ENCODE measurements at places on chromosomes 4 and X. TPM values are rescaled to one million over a fixed set of nuclear protein-coding genes. Genes with fewer than 3 reads are reported as not detected.

- no peak for DNase-seq
These were observed 110.4 kb downstream of the SLIT2 start for GRCh38 chr4:20362148-20362547.

GRCh38 chr4:188955066-188955465 is 815.8 kb downstream of the TRIML1 start:
- no peak for DNase-seq

Gene AMTN
- total RNA-seq: not detected

Gene ACSL1
- 25.4 TPM for total RNA-seq

- no peak for DNase-seq
These were observed 301.7 kb downstream of the ADGRL3 start for GRCh38 chr4:61501812-61502211.

- no peak for DNase-seq
These were observed 36.4 kb upstream of the AFAP1 start for GRCh38 chr4:7976025-7976424.

DNA sequence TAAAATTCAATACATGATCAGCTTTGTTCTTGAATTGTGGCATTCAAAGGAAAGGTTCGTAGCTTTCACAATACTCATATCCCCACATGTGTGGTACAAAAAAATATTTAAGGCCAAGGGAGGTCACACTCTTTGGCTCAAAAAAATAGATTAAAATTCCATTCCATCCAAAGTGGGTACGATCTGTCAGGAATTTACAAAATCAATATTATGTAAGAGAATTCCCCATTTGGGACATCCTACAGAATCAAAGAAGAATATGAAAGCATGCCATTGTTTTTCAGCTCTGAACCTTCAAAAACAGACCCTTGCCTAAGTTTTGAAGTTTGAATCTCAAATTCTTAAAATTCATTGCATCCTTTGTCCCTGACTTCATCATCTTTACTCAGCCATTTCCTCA is 85.8 kb downstream of the MID1 start:
- no peak for DNase-seq

DNA sequence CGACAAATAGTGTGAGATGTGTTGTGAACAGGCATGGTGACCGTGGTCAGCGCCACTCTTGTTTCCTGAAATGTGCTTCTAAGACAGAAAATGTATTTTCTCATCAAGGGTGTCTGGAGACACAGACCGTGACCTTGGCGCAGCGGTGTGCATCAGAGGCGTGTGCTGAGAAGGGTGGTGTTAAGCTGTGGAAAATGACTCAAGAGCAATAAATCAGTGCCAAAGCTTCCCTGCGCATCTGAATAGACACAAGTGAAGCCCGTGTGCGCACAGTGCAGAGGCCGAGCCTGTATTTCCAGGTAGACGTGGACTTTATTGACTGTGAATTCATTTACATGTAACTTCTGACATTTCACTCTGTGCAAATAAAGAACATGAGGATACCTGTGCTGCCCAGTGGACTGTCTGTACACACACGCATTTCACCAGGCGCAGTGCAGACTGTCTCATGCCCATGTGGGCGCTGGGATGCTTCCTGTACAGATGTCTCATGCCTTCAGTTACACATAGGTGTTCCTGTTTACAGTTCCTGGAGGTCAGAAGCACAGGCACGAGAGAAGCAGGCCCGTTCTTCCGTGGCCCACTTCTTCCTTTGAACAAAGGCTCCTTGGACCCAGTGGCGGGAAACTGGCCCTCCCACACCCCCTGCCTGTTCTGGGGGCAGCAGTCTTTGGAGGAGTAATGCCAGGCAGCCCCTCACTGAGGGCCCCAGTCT is 31.9 kb downstream of the NSG1 start:
- no peak for DNase-seq

DNA sequence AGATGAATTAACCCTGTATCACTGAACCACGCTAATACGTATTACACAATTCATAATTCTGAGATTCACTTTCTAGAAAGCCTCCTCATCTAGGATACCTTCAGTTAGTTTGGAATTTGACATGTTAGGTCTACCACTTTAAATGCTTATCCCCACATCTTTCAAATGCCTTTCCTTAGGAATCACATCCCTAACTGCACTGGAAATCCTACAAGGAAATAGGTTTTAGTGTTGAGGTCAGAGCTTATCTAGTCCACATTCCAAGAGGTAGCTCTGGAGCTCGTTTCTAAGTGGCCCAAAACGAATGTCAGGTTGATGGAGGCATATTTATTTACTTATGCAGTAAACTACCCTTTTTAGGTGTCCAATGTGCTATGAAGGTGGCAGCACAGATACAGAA is 18.0 kb downstream of the PDHA1 start:
- DNase-seq: no peak

- no peak for DNase-seq
These were observed 13.0 kb downstream of the TMEM164 start for GRCh38 chrX:110015915-110016314.

DNA sequence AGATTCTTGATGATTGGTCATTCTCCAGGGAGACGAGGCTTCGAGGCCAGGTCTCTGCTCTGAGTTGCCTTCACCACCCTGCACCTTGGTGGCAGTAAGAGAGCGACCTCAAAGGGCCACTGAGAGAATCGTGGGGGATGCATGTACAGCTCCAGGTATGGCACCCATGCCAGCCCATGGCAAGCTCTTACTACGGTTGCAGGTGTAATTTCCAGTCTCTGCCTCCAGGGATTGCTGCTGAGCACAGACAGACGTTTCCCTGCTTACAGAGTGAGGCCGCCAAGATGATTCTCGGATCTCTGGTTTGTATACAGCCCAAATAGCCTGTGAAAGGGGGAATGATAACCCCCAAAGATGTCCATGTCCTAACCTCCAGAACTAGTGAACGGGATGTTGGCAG is 16.3 kb upstream of the DRD5 start:
- DNase-seq: no peak

Gene FAM9B
- total RNA-seq: not detected

Gene NSD2
- 152 TPM for total RNA-seq

DNA sequence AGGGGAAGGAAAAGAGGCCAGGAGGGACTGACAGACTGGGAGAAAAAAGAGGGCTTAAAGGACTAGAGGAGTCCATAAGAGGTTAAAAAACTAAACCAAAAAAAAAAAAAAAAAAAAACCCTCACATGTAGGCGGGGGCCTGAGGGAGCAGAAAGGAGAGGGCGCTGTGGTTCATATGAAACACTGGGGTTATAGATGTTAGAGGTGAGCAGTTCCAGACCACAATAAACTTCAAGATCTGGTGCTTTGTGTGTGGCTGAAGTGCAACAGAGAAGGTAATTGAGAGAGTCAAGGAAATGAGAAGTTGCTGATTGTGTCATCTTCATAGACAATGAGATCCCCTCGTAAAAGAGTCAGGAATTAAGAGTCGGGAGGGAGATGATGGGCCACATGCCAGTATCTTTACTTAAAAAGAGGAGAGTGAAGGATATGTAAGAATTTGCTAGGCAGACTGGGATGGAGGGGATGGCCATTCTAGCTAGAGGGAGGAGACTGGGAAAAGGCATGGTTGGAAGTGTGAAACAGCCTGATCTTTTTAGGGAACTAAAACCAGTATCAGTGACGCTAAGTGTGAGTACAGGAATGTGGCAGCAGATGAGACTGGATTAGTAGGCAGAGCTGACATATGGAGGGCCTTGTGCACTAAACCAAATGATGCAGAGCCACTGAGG is 18.4 kb upstream of the OGT start:
- no peak for DNase-seq

DNA sequence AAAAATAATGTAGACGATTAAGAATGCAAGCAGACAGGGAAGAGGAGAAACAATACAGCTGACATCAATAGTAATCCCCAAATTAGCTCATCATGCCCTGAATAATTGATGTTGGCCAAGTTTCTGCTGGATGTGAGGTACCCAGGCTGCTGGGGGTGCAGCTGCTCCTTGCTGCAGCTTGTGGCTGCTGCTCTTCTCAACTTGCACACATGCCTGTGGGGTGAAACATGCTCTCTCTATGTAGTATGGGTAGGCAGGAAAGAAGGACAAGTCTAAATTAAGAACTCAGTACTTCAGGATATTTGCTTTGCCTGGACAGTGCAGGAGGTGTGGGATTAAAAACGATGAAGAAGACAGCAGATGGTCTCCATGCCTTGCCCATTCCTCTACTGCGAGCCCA is 16.7 kb downstream of the EDA2R start:
- DNase-seq: no peak

- DNase-seq: no peak
These were observed 161.9 kb downstream of the PHF8 start for GRCh38 chrX:53882331-53882730.

DNA sequence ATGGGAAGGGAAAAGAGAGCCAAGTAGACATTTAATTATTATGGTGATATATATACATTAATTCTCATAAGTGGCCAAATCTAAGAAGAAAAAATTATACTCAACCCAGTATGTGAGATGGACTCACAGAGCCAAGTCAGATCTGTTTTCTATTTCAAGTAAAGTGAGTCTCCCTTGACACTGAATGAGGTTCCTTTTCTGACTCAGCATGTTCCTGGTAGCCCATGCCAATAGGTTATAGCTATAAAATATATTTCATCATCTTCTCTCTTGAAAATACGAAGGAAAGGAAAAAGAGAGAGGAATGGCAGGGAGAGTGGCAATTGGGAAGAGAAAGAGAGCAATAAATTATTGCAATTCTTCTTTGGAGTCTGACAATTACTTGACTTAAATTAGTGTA is 68.8 kb upstream of the GRIA2 start:
- no peak for DNase-seq

GRCh38 chrX:9905288-9905687 is 61.9 kb upstream of the CLDN34 start:
- DNase-seq: no peak

Gene GYPB
- not detected for total RNA-seq

DNA sequence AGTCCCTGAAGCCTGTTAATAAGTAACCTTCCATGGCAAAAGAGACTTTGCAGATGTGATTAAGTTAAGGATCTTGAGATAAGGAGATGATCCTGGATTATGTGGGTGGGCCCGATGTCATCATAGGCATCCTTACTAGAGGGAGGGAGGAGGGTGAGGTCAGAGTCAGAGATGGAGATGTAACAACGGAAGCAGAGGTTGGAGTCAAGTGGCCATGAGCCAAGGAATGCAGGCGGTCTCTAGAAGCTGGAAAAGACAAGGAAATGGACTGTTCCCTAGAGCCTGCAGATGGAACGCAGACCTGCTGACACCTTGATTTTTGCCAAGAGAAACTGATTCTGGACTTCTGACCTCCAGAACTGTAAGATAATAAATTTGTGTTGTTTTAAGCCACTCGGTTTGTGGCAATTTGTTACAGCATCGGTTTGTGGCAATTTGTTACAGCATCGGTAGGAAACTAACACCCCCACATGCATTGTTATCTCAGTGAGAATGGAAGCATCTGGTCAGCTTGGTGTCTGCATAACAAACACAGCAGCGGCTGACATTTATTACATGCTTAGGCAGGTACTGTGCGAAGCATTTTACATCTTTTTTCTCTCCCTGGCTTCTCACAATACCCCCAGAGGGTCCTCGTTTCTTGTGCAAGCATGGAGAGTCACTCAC is 55.6 kb downstream of the CLDN34 start:
- DNase-seq: no peak

Gene BRS3
- total RNA-seq: not detected

- DNase-seq: no peak
These were observed 79.3 kb downstream of the REPS2 start for GRCh38 chrX:17025621-17026302.

GRCh38 chr4:162151386-162151785 is 12.4 kb downstream of the FSTL5 start:
- DNase-seq: no peak

DNA sequence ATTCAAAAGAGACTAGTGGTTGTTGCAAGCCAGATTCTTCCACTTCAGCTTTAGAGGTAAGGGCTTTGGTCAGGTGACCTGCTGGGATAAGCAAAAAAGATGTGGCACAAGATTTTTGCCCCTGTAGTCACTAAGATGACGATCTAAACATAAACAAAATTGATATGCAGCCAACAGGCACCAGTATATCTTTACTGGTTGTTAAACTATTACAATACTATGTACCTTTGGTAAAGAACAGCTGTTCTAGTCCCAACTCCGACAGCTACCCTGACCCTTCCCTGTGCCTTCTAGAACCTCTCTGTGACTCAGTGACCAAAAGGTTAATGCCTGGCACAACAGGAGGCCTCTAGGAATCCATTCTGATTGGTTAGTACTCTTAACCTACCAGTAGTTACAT is 59.6 kb downstream of the MGST2 start:
- DNase-seq: no peak

Gene FANCB
- 10.9 TPM for total RNA-seq

Gene AWAT2
- total RNA-seq: not detected

Measured in CD8-positive, alpha-beta memory T cell (primary cell).